ENCODE measurements at places on chromosomes 11 and 22.
A peak's percentile ranks its signal among the peaks of the same experiment; 100 is the strongest.

GRCh38 chr11:19110295-19110694 lies 6.7 kb upstream of the ZDHHC13 start:
- DNase-seq = no peak

- no peak for DNase-seq
These were observed 33.7 kb upstream of the MPPED1 start for GRCh38 chr22:43377896-43378704.

GRCh38 chr22:17436382-17436980 lies 67.2 kb downstream of the CECR2 start:
- DNase-seq = peak; percentile 45

- DNase-seq = peak; percentile 53
These were observed 114.1 kb upstream of the GRAMD1B start for GRCh38 chr11:123316003-123316402.

DNA sequence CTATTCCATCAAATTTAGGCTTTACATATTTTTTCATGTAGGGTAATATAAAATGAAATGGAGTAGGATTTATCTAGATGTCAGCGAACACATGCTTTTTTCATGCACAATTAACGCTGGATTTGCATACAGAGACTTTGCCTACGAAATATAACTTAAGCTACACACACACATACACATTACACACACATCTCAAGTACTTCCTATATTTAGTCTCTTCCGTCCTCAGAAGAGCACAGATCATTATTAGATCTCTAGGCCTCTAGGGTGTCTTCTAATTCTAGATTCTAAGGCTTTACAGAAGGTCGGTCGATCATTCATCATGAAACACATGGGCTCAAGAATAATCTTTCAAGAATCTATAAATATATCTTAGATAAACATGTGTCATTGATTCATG lies 3.8 kb upstream of the MS4A13 start:
- DNase-seq = no peak

- DNase-seq = no peak
These were observed 15.0 kb upstream of the CYP2R1 start for GRCh38 chr11:14906993-14907392.

DNA sequence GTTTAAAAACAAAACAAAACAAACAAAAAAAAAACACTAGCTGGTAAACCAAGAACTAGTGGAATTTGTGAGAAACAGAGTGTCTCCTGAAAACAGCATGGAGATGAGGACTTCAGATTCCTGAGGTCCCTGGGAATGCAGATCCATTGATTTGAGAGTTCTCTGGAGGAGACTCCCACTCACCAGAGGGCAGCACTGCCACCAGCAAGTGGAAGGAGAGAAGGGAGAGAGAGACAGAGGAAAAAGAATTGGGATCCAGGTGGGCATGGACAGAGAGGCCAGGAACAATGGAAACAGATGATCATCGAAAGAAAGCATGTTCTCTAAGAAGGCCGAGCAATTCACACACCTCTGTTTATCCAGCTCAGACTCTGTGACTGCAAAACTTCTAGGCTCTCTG lies 31.8 kb downstream of the ETS1 start:
- no peak for DNase-seq

DNA sequence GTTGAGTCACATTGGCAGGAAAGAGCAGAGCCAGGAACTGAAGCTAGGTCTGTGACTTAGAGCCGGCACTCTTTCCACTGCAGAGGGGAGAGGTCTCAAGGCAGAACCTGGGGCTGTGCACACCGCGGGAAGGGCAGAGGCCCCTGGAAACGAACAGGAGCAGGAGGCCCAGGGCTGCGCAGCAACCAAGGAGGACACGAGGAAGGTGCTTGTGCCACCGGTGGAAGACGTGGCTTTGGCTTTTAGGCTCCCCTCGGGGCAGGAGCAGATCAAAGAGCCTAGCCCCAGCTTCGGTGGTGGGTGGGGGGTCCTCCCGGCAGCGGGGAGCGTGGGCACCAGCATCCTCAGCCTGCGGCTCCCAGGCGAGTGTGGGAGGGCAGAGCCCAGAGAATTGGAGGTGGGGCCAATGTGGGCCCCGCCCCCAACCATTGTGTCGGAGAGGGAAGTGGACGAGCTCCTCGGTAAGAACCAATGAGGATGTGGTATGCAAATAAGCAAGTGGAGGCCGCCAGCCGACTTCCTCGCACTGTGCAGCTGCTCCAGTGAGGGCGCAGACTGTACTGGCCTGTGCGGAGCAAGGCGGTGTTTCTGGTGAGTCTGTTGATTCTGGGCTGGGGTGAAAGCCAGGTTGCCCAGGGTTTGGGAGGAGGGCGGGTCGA lies at the start of gene CCDC116:
Gene CCDC116 (plus strand): TSS at position 524 of the 659 bp plus-strand sequence. CDS start 422 bp downstream, outside the sequence.
- DNase-seq = peak; percentile 80

- no peak for DNase-seq
These were observed 760.2 kb downstream of the KCNA4 start for GRCh38 chr11:29256580-29256979.

DNA sequence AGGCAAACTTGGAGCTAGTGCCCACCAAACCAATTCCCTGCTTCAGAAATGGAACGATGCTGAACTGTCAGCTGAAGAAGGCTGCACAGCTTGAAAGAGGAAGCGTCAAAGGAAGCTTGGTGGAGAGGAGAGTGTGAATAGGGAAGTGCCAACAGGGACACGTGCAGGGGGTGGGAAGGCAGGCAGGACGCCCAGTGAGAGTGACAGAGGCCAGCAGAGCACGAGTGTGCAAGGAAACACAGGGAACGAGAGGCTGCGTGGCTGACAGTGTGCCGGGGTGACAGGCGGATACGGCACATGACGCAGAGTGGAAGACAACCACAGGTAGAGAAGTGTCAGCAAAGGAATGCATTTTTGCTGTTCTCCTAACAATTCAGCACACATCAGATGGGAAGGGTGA lies 196.4 kb downstream of the LARGE1 start:
- no peak for DNase-seq

DNA sequence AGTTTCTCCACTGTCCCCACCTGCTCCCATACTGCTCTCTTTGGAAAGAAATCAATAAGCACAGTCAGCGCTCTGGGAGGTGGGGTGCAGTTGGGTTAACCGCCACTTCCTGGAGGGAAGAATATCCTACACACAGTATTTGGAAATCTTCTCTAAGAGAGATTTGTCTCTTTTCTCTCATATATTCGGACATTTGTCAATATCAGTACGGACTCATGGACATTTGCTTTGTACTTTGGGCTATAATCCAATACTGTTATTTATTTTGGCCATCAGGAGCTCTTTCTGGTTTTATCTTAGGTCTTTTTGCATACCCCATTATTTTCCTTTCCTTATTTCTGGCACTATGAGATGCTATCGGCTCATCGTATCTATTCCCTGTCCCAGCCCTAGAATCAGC lies 13.7 kb downstream of the NLRP14 start:
- no peak for DNase-seq

DNA sequence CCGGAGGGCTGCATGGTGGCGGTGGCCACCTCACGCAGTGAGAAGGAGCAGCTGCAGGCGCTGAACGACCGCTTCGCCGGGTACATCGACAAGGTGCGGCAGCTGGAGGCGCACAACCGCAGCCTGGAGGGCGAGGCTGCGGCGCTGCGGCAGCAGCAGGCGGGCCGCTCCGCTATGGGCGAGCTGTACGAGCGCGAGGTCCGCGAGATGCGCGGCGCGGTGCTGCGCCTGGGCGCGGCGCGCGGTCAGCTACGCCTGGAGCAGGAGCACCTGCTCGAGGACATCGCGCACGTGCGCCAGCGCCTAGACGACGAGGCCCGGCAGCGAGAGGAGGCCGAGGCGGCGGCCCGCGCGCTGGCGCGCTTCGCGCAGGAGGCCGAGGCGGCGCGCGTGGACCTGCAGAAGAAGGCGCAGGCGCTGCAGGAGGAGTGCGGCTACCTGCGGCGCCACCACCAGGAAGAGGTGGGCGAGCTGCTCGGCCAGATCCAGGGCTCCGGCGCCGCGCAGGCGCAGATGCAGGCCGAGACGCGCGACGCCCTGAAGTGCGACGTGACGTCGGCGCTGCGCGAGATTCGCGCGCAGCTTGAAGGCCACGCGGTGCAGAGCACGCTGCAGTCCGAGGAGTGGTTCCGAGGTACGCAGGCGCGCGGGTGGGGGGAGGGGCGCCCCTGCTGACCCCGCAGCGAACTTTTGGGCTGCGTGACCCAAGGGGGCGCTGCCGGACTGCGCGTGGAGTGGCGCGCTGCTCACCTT lies 670 bp downstream of the NEFH start:
- peak; percentile 82 for DNase-seq

GRCh38 chr11:108160970-108161566 lies 39.7 kb downstream of the ACAT1 start:
- DNase-seq = peak; percentile 22

DNA sequence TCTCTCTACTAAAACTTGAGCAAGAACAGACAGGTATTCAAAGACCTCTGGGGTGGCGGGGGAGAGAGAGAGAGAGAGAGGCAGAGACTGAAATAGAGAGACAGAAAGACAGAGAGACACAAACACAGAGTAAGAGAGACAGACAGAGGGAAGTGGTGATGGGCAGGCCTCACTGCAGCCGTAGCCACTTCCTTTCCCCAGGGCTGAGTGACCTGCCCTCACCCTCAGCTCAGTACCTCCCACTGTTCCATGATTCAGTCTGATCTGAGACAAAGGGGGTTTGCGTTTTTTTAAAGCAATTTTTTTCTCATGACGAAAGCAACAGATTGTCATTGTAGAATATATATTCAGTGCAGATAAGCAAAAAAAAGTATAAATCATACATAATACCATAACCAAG lies 607.9 kb upstream of the B3GAT1 start:
- DNase-seq = no peak

Measured in suppressor macrophage treated with lipopolysaccharide for 1 hour (primary cell).